A549 treated with Hydrocortisone at 1 μM for 4 hours (cell line): ENCODE measurements at places on chromosomes 16 and 17. TPM values are rescaled to one million over a fixed set of nuclear protein-coding genes. Genes with fewer than 3 reads are reported as not detected.

The TMIGD1 gene
- not detected in 5 replicates for total RNA-seq

The SMTNL2 gene
- 0.18 to 0.77 TPM (median 0.40 TPM) in 5 replicates for total RNA-seq

The CHMP6 gene
- 31.2 to 37.9 TPM (median 34.1 TPM) in 5 replicates for total RNA-seq

The KRTAP1-5 gene
- total RNA-seq: not detected in 5 replicates

The RCVRN gene
- total RNA-seq: 0.13 TPM in 1 of 5 replicates, not detected in the others
